ENCODE measurements at places on chromosomes 6 and 20.

- DNase-seq, result no peak
Measured at GRCh38 chr6:69601132-69601531, 195.7 kb downstream of the LMBRD1 start.

GRCh38 chr6:37222992-37223391 lies 34.6 kb upstream of the TBC1D22B start:
- DNase-seq, result no peak

DNA sequence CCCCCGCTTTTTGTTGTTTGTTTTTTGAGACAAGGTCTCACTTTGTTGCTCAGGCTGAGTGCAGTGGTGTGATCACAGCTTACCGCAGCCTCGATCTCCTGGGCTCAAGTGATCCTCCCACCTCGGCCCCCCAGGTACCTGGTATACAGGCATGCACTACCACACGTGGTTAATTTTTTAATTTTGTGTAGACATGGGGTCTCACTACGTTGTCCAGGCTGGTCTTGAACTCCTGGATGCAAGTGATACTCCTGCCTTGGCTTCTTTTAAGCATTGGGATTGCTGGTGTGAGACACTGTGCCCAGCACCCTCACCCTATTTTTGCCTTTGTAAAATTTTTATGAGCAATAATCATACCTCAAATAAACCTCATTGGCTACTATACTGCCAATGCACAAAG lies 5.5 kb downstream of the ENPP3 start:
- DNase-seq, result no peak

DNA sequence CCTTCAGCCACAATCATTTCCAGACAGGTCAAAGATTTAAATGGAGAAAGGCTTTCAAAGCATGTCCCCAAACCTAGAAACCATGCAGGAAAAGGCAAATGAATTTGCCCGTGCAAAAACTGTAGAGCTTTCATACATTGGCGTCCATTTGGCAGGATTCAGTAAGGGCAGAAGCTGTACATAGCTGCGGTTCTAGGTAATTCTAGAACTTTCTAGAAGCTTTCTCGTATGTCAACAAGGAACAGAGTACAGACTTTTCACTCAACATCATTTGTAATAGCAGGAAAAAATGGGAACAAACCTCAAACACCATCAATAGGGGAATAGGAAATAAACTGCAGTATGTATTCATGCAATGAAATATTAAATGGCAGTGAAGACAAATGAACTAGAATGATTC lies 11.1 kb upstream of the MAPK13 start:
- DNase-seq, result no peak

DNA sequence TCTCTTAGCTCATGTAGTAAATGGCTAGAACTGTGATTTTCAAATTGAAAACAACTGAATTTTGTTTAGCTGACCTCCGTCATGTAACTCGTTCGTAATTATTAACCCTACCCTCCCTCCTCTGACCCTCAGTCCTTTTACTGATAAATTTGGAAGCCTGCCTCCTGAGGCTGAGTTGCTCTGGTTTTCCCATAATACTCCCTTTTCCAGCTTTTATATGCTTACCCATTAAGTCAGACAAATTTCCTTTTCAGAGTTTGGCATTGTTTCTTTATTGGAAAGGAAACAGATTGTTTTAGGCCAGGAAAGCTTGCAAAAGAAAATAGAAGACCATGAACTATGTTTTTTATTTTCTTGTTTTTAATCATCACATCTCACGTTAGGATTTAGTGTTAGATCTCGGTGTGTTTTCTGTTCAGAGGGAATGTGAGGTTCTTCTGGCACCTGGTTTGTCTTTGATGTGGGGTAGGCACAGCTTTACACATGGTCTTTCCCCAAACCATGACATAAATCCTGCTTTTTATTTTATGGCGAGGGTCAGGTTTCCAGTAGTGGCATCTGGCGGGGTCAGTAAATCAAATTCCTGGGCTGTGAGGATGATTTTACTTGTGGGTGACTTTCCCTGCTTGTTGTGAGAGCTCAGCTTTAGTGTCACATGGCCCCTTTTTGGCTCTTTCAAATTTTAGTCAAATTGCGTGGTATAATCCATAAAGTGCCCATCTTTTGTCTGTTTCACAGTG lies 24.5 kb downstream of the PLCB4 start:
- no peak for DNase-seq

DNA sequence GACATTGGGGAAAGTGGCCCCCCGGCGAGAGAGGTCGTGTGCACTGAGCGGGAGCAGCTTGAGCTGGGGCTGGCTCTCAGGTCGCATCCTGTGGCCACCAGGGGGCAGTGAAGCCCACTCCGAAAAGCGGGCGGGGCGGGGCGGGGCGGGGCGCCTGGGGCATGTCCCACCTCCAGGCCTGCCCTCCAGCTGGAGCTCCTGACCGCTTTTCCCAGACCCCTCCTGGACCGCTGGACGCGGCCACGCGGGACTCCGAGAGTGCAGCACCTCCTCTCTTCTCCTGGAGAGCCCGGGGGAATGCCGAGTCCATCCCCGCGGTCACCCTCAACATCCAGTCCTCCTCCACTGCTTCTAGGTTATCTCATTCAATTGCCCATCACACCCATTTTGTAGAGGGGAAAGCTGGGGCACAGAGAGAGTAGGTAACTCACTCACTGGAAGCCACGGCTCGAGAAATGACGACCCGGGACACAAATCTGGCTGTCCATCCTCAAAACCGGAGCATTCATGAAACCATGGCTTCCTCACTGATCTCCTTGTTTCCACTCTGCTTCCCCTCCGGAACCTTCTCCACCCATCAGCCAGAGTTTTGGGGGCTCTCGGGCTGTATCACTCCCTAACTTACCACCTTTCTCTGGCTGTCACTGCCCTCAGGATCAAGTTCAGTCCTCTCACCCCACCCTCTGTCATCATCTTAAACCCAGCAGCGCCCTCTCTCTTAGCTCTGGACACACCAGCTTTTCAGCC lies 24.1 kb downstream of the COX4I2 start:
- DNase-seq, result peak; percentile 77

DNA sequence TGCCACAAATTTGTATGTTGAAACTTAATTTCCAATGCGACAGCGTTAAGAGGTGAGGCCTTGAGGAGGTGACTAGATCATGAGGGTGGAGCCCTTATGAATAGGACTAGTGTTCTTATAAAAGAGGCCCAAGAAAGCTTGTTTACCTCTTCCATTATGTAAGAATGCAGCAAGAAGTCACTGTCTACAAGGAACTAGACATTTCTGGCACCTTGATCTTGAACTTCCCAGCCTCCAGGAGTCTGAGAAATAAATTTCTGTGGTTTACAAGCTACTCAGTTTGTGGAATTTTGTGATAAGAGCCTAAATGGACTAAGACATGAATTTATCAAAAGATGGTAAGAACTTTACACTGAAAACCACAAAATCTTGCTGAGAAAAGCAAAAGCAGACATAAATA lies 173.6 kb upstream of the SGK1 start:
- DNase-seq, result no peak

GRCh38 chr20:43188861-43189553 lies 699 bp downstream of the PTPRT start:
- no peak for DNase-seq

DNA sequence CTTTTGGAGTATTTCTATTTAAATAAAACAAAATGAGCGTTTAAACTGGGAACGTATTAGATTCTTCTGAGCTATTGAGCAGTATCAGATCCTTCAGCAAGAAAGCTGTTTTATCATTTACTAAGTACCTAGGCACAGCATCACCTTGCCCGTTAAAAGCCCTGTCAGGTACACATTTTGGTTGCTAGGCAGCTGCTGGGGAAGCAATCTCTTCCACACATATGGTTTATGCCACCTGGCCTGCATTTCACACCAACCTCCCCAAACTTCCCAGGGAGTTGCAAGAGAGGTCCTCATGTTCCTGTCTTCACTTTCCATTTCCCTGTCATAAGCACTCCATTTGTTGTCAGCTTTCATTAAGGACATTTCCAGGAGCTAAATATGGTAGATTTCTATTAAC lies 400.1 kb downstream of the PLCB1 start:
- no peak for DNase-seq

DNA sequence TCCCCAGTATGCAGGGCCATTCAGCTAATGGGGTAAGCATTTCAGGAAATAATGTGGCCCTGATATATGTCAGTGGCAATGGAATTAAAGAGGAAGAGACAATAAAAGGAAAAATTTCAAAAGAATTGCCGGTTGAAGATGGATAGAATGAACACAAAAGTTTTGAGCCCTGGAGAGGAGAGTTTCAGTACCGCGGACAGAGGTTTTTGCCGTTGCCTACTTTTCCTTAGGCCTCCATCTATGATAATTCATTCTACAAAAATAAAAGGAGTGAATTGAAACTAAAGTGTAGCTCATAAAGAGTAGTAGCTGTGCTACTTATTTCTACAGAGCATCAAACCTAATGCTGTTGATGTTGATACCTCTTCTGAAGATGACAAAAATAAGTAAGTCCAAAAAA lies 140.7 kb downstream of the RNASET2 start:
- DNase-seq, result peak; percentile 14

DNA sequence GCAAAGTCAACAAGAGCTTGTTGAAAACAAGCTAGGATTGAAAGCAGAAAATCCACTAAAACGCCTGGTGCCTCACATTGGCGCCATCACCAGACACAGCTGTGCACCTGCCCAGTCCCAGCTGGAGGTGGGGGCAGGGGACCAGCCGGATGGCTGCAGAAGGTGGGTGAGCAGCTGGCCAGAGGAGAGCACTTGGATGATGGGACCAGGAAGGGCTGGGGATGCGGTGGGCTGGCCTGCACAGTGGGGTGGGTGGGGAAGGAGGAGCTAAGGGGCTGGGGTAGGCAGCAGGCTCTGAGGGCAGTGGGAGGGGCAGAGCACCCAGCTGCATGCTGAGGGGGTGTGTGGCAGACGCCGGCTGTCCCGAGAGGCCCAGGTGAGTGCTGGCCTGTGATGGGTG lies 7.1 kb downstream of the CABLES2 start:
- DNase-seq, result no peak

DNA sequence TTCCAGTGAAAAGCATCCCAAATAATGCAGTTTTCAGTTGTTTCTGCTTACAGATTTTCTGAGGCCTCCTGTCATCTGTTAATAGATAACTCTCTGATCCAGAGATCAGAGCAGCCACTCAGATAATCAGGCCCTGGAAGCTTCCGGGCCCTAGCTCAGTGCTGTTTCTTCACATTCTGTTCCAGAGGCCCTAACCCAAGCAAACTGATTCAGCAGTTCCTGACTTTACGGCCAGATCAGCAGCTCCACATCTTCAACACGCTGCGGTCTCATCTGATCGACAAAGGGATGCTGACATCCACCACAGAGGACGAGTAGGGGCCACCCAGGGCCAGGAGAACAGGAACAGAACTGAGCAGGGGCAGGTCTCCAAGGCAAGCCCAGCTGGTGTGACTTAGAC lies 63.1 kb downstream of the CDS2 start:
- no peak for DNase-seq

DNA sequence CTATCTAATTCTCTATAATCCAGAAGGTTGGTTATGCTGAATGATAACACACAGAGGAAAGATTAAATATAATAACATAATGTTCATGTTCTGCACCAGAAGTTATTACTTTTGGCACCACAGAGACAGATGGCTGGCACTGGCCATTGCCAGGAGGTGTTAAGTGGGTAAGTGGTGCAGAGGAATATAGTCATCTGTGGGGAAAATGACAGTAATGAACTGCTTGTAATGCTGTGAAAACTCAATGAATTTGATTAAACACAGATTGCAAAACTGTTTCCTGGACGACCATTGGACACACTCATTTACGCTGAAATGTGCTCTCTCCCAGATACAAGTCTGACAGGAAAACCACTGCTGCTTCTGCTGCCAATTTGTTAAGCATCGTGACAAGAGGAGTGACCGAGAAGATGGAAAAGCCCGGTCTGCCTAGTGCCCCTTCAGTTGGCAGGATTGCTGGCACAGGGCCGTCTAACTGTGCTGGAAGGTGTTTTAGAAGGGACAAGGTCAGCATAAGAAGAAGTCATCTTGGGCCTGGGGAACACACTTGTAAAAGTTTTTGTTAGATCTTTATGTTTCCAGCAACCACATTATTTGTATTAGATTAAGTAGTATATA lies 567.4 kb downstream of the CBLN4 start:
- DNase-seq, result no peak

- DNase-seq, result peak; percentile 50
Measured at GRCh38 chr20:52405417-52405816, 213.8 kb upstream of the ZFP64 start.

DNA sequence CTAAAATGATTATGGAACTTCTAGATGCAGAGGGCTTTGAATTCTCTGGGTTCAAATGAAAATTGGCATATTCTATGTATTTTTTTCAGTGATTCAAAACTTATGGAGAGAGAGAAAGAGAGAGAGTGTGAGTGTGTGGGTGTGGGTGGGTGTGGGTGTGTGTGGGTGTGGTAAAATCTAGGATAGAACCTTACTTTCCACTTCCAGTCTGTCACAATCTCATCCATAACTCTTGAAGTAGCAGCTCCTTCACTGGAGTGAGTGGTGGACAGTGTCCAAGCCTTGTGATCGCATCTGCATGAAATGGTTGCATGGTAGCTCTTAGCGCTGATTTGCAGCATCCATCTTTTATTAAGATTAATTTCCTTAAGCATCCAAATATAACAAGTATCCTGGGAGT lies 37.7 kb downstream of the ADGB start:
- DNase-seq, result no peak

DNA sequence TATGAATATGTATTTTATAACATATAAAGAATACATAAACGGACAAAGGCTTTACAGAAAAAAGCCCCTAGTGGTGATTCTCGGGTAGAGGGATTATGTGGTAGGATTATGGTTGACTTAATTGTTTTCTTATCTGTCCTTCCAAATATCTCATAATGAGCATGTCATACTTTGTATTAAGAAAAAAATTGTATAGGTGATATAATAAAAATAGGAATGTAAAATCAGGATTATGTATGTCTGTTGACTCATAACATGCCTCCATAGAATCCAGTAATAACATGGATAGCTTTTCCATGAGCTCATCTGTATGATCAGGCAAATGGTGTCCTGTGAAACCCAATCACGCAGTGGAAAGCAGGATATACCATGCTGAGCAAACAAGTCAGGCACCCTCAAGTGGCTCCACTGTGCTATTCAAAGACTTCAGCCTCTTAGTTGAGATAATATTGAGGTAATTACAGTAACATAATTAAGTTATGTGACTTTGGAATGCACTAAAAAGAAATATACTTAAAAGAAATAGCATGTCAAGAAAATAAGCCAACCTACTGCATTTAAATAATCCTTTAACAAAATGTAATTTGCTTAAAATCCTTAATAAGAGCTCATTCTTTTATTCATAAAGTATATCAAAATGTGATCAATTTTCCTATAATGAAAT lies 39.6 kb upstream of the PRELID3B start:
- peak; percentile 35 for DNase-seq

DNA sequence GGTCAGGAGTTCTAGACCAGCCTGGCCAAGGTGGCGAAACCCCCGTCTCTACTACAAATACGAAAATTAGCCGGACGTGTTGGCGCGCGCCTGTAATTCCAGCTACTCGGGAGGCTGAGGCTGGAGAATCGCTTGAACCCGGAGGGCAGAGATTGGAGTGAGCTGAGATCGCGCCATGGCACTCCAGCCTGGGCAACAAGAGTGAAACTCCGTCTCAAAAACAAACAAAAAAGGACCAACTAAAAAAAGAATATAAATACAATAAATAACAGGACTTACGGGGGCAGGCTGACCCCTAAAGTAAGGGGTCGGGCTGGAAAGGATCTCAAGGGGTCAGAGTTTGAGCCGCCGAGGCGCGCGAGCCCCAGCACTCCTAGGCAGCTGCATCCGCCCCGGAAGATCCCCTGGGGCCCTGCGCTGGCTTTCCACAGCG lies 509 bp upstream of the TPD52L2 start:
- no peak for DNase-seq

GRCh38 chr6:127592964-127593363 lies 16.0 kb downstream of the C6orf58 start:
- no peak for DNase-seq

- no peak for DNase-seq
Measured at GRCh38 chr20:32678948-32679347, 5.2 kb upstream of the C20orf203 start.

- no peak for DNase-seq
Measured at GRCh38 chr6:38404355-38404754, 235.4 kb downstream of the BTBD9 start.
